ENCODE measurements at places on chromosomes 7 and 10. TPM values are rescaled to one million over a fixed set of nuclear protein-coding genes. Genes with fewer than 3 reads are reported as not detected.

DNA sequence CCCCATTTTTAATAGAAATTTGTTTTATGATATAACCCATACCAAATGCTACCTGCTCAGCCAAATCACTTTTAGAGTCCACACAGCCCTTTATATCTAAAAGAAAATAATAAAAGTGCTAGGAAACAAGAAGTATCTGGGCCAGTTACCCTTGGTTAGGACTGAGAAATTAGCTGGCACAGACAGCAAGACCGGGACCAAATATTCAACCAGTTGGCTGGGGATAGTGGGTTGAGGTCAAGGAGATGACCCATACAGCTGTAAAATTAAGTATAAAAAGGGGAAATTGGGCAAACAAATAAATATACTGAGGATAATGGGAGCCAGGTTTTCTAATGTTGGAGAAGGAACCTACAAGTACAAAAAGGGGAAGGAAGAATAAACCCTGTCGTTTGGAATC is 174.3 kb downstream of the IMMP2L start:
- no peak for DNase-seq

GRCh38 chr10:126479280-126479895 is 91.1 kb upstream of the ADAM12 start:
- DNase-seq, result no peak

DNA sequence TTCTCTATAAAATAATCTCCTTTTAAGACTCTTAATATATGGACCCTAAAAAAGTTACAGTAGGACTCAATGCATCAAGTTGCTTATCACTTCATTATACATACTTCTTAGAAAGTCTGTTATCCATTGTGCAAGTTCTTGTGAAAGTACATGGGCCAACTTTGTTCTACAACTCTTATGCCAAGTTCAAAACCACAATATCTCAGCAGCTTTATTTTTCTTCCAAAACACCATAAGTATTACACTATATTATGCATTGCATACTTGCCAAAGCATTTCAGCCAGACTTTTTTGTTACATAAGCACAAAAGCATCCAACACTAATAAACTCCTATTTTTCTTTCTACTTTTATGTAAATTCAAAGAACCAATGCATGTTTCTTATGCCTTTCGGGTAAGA is 94.4 kb downstream of the AHR start:
- DNase-seq, result no peak

GRCh38 chr7:75789361-75789924 is 17.4 kb upstream of the CCL26 start:
- DNase-seq, result no peak

- DNase-seq, result no peak
Measured at GRCh38 chr10:60614363-60614762, 163.9 kb upstream of the CDK1 start.

GRCh38 chr7:30170476-30171205 is 35.9 kb downstream of the MTURN start:
- no peak for DNase-seq

- no peak for DNase-seq
Measured at GRCh38 chr7:114209968-114210367, 204.6 kb upstream of the FOXP2 start.

DNA sequence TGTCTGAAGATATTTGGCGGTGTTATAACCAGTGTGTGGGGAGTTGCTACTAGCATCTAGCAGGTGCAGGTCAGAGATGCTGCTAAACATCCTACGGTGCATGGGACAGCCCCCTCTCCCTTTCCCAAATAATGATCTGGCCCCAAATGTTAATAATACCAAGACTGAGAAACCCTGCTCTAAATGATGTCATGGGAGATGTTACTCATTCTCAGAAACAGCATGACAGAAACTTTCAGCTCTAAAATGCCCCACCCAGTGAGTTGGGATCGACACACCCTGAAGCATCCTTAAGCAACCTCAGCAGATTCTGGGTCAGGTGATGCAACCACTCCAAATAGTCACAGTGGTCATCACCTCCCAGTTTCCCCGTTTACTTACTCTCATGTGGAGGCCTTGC is 108.8 kb upstream of the MPP7 start:
- DNase-seq, result no peak

- DNase-seq, result no peak
Measured at GRCh38 chr10:116744163-116744753, 1.9 kb upstream of the HSPA12A start.

DNA sequence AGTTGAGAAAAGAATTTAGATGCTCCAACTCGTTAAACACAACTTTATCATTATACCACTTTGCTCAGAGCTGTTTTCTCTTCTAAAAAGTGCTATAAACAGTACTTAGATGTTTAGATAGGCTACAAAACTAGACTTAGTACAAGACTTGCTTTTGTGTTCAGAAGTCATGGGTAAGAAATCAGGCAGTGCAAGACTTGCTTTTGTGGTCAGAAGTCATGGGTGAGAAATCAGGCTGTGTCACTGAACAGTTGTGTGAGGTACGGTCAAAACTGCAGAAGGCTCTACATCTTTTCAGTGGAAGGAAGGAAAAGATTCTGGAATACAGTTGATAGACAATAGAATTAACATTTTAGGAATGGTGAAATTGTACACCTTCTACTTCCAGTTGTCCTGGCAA is 239.7 kb downstream of the DNAJB9 start:
- DNase-seq, result no peak

DNA sequence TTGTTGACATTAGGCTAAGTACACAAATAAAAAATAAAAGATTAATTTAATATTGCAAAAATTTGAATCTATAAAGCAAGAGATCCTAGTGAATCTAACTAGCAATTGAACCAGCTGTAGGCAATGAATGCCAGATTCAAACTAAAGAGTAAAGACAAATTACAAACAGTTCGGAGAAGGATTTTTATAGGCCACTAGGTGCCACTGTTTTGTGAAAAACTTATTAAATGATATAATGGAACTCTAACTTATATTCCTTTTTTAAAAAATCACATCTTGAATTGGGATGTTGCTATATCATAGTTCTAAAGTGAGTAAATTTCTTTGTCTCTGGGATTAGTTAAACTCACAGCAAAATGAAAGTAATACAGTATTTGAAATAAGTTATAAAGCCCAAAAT is 39.1 kb upstream of the GNAI1 start:
- no peak for DNase-seq

- DNase-seq, result no peak
Measured at GRCh38 chr10:30773501-30773900, 143.9 kb upstream of the LYZL2 start.

GRCh38 chr10:92492748-92493240 is 81.1 kb downstream of the IDE start:
- DNase-seq, result no peak

- DNase-seq, result no peak
Measured at GRCh38 chr7:89247207-89247606, 451.7 kb upstream of the TEX47 start.

DNA sequence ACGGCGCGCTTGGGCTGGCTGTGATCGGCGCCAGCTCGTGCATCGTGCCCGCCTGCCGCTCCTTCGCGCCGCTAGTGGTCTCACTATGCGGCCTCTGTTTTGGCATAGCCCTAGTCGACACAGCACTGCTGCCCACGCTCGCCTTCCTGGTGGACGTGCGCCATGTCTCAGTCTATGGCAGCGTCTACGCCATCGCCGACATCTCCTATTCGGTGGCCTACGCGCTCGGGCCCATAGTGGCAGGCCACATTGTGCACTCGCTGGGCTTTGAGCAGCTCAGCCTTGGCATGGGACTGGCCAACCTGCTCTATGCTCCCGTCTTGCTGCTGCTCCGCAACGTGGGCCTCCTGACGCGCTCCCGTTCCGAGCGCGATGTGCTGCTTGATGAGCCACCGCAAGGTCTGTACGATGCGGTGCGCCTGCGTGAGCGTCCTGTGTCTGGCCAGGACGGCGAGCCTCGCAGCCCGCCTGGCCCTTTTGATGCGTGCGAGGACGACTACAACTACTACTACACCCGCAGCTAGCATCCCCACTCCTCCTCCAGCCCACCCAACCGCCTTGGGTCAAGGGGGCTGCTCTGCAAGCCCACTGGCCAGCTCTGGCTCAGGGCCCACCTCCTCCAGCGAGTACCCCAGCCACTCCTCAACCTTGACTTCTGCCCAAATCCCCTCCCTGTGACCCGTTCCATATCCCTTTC is 1.9 kb downstream of the SLC18A3 start:
- DNase-seq, result no peak

- no peak for DNase-seq
Measured at GRCh38 chr7:94298943-94299342, 95.8 kb upstream of the COL1A2 start.

DNA sequence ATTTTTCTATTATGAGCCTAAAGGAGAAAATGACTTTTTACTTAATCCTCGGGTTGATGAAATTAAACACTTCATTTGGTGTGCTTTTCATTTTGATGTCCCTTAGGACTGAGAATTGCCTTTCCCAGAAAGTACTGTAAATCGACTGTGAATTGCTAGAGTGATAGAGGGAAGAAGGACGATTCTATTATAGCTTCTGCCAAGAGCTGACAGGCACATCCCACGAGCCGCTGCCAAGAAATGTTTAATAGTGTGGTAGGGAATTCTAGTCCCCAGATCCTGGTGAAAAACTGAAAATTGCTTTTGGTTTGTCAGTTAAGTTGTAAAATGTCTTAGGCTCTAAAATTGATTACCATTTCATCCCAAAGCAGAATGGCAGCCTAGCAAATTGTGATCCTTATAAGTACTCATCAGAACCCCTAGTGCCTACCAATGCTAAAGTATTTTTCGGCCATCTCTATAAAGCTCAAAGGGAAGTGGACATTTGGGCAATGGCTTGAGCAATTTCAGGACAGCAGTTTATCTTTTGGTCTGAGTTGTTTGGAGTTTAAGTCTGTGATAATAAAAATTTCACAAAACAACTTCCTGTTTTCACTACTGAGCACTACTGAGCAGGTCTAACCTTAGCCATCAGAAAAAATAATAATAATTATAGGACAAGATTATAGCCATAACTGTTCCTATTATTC is 44.6 kb upstream of the HYCC1 start:
- DNase-seq, result no peak

GRCh38 chr7:106369352-106369751 is 84.6 kb upstream of the NAMPT start:
- no peak for DNase-seq

DNA sequence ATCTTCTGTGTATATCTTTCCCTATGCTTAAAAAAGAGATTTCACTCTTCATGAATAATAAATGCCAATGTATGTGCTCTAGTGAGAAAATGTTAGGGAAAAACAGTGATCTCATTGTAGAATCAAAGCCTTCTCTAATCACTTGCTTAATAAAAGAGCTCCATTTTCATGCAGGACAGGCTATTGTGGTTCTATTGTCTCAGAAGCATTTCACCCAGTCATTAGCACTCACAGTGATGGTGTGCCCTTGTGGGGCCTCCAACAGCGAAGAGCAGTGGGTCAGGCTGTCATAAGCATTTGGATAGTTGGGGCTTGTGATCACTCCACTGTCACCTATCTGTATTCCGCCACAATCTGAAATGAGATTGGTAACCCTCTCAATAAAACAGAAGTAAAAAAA is 83.9 kb upstream of the RSU1 start:
- no peak for DNase-seq

- DNase-seq, result no peak
Measured at GRCh38 chr7:44980393-44981034, 1.7 kb upstream of the MYO1G start.

DNA sequence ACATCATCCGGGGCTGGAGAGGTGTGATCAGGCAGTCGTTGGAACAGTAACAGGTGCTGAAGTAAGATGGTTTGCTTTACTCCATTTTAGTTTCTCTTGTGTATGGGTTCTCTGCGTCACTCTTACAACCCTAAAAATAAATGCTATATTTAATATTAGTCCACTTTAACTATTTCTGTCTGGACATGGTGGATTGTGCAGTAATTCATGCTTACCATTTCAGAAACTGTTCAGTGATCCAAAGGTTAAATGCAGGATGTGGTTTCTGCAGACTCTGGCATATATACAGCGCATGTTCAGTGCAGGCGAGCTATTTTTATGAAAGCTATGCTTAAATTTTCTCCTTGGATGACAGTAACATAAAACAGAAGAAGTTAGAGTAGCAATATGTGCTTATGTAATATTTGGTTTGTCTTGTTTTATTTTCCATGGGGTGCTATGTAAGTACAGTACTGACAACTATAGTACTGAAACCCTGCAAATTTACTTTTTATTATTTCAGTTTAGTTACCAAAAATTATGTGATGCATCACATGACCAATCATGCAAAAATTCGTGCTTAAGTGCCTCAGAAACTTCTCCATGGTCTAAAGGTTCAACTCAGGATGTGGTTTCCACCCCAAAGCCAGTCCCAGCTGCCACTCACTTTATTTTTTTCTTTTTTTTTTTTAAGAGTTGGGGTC is 46.6 kb upstream of the GRID1 start:
- no peak for DNase-seq

GRCh38 chr10:35056686-35057085 is 33.5 kb downstream of the CUL2 start:
- no peak for DNase-seq

DNA sequence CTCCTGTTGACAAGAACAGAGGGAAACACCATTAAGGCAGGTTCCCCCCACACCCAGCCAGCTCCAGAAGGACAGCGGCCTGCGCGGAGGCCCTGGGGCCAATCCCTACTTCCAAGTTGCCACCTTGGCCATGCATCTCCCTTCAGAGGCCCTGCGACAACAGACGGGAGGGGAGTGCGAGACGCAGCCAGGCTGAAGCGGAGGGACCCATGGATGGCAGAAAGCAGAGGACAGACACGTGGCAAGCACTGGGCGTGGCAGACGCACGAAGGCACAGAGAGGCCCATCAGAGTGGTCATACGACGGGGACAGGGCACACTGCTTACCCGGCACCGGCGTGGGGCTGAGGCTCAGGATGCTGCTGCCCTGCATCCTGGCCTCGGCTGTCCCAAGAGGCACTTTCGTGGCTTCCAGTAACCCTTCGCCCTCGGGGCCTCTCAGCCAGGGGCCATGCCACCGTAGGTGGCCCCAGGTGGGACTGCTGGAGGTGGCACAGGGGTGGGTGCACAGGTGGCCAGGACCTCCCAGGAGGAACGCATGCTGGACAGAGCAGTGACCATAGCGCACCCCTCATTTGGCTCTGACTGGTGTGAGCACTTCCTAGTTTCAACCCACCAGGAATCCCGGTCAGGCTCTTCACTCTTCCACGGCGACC is 11.4 kb downstream of the CXCL12 start:
- DNase-seq, result no peak

GRCh38 chr7:75537731-75538130 is 45.6 kb downstream of the SPDYE5 start:
- DNase-seq, result no peak

DENND2A gene
- 14.9 TPM for total RNA-seq

MEOX2 gene
- total RNA-seq, result 5.6 TPM

PIP gene
- not detected for total RNA-seq

SFXN3 gene
- 36.8 TPM for total RNA-seq

MYO3A gene
- 0.70 TPM for total RNA-seq

PNLIPRP2 gene
- total RNA-seq, result not detected

TRIL gene
- 1.6 TPM for total RNA-seq

PON2 gene
- total RNA-seq, result 76.1 TPM

SEC61A2 gene
- total RNA-seq, result 8.6 TPM

GARIN1A gene
- 6.4 TPM for total RNA-seq

AP4M1 gene
- 19.5 TPM for total RNA-seq

SPDYE5 gene
- total RNA-seq, result 0.39 TPM

C7orf33 gene
- not detected for total RNA-seq

CRHR2 gene
- total RNA-seq, result 0.34 TPM

HTRA1 gene
- total RNA-seq, result 55.2 TPM
